ENCODE measurements at places on chromosomes 2 and 18. TPM values are rescaled to one million over a fixed set of nuclear protein-coding genes. Genes with fewer than 3 reads are reported as not detected.

- peak; percentile 25 for DNase-seq
Observed at GRCh38 chr2:45823723-45824206, 172.3 kb downstream of the PRKCE start.

The IL1R1 gene
- polyA plus RNA-seq: 122 TPM

DNA sequence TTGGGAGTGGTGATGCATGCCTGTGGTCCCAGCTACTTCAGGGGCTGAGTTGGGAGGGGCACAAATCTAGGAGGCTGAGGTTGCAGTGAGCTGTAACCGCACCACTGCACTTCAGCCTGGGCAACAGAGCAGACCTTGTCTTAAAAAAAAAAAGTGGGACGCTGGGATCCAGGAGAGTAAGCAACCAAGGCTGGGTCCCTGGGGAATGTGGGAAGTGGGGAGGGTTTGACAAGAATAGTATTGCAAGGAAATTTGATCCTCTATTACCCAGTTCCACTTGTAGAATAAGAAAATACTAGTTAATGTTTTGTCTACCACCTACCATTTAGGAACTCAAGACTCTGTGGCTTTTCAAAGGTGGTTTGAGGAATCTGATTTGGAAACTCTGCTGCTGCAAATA lies 21.1 kb upstream of the DYTN start:
- DNase-seq: no peak

- DNase-seq: no peak
Observed at GRCh38 chr2:149099298-149099697, 60.8 kb downstream of the LYPD6B start.

GRCh38 chr2:31302940-31303563 lies 69.1 kb downstream of the EHD3 start:
- no peak for DNase-seq

- DNase-seq: no peak
Observed at GRCh38 chr2:320561-320960, 32.7 kb upstream of the ALKAL2 start.

DNA sequence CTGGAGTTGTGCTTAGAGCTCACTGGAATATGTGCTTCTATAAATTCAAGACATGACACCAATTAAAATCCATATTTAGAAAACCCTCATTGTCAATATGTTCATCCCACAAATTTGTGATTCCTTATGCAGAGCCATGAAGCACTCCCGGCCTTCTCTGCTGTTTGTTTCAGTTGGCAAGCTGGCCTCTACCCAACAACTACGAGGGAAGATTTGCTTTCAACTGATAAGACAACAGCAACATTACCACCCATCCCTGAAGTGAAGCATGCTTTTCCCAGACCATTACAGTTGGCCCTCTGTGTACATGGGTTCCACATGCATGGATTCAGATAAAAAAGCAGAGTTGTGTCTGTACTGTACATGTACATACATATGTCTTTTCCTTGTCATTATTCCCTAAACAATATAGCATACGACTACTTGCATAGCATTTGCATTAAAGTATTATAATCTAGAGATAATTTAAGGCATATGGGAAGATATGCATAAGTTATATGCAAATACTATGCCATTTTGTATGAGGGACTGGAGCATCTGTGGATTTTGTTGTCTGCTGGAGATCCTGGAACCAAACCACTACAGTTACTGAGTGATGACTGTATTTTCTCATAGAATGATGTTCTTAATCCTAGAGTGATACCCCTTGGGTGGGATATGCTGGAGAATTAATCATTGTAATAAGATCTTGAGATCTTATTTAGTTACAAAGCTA lies 77.6 kb upstream of the MC2R start:
- no peak for DNase-seq

GRCh38 chr2:219218217-219218731 lies 484 bp downstream of the ABCB6 start:
- DNase-seq: peak; percentile 80

DNA sequence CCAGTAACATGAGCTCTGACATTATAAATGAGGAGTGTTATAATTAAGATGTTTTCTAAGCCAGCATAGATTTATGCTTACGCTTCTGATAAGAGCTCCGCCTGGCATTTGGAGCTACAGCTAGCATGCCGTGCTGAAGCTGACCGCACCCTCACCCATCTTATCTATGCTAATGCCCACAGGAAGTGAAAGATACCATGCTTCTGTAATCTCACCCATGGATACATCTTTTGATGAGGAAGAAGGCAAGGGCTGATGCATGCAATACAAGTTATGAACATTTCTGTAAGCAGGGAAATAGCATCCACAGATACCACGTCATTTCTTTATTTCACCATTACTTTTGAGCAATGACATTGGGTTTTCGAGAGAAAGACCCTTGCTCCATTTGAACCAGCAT lies 82.3 kb downstream of the ARL4C start:
- no peak for DNase-seq

DNA sequence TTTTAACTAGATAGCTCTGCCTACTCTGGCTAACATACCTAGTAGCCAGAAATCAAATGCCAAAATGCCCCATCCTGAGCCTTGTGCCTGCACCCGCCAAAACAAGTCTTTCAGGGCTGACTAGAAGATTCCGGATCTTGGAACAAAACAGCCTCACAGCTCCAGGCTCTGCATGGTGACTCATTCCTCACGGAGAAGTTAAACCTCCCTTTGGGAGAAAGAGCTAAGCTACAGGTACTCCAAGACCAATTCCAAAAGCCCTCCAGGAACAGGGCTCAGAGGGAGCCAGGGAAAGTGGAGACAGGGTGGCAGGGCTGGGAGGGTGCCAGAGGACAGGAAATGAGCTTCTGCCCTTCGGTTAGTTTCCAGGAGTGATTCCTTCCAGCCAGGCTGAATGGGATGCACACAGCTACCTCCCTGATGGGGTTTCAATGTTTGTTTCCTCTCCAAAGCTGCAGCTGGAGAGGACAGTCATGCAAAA lies 295.6 kb downstream of the TNS1 start:
- no peak for DNase-seq

GRCh38 chr2:3633089-3633981 lies 24.7 kb upstream of the ALLC start:
- DNase-seq: peak; percentile 71

DNA sequence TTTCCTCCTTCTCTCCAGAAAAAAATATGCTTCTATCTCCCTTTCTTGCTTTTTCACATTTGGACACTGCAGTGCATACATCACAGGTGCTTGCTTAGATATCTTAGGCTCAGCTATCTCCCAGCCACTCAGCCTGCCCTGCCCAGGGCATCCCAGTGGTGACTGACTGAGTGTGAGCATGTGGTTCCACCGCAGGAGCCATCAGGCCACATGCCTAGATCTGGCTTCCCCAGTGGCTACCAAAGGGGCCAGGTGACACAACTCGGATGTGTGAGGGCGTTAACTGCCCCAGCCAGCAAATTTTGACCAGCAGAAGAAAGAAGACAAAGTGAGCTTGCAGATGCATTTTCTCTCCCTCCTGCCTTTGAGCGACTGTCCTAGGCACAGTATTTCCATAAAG lies 25.5 kb downstream of the SP5 start:
- no peak for DNase-seq

DNA sequence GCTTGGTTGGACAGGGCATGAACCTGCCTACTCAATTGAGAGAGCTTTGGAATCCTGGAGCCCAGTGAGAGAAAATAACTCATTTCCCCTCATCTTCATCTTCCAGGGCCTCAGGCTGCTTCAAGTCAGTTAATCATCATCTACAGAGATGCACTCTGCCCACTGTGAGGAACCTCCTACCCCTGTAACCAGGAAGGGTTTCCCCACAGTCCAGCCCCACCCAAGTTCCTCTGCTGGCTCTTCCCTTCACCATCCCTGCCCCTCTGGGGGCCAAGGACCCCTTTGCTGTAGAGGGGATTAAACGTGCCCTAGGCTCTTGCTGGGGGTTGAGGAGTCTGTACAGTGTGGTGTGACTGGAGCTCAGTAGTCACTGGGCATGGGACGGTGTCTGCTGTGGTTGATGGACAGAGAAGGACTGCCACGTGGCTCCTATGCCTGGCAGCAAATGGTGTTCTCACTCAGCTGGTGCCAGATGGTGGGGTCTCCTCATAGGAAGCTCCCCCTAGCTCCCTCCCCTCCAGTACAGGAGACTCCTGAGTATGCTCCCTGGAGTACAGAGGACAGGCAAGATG lies 29.5 kb upstream of the LGALSL start:
- DNase-seq: no peak

- no peak for DNase-seq
Observed at GRCh38 chr2:48070415-48070814, 164.1 kb upstream of the FBXO11 start.

DNA sequence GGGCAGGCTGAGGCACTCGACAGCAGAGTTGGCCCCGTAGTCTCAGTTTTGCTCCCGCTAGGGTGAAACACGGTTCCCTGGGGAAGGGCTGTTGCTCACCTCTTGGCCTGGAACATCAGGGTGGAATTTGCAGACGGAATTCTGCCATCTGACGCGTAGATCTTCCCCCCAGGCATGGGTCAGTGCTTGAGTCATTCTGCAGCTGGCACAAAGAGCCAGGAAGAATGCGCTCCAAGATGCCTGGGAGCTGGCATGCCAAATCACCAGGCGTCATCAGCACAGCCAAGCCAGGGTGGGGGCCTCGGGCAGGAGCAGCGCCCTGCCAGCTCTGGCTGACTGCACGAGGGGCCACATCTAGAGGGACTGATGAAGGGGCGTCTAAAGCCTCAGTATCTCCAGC lies 42.7 kb downstream of the ODC1 start:
- peak; percentile 95 for DNase-seq

GRCh38 chr2:225637259-225637658 lies 237.7 kb downstream of the NYAP2 start:
- no peak for DNase-seq

DNA sequence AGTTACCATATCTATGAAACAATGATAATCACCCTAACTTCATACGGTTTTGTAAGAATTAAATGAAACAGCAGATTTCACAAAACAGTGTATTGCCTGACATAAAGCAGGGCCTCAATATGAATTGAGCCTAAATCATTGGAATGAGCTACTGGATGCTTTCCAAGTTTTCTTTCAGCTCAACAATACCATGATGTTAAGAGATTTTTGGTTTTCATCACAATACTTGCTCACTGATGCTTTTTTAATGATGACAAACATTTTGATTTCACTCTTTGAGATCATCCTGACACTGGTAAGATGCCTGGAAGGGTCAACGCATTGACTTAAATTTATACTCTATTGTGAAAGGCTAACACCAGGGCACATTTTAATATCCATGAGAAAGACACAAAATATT lies 377.5 kb downstream of the ZNF521 start:
- DNase-seq: no peak

GRCh38 chr2:170822290-170823087 lies 5.8 kb downstream of the GAD1 start:
- no peak for DNase-seq

DNA sequence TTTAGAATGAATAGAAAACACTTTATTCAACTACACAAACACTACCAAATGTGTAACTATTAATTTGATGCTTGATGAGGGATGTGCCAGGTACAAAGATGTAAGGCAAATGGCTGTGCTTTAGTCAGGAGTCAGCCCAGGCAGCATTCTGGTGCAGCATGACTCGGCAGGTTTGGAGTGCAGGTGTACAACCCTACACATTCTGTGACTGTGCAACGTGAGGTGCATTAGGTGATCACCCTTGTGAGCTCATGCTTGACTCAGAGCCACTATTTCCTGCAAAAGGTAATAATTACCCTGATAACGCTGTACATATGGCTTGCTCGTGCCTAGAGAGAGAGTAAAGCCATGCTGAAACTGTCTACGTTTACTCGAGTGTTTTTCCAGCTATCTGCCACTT lies 288.7 kb upstream of the DSEL start:
- DNase-seq: no peak

- no peak for DNase-seq
Observed at GRCh38 chr2:165305391-165306096, 66.3 kb downstream of the SCN2A start.

DNA sequence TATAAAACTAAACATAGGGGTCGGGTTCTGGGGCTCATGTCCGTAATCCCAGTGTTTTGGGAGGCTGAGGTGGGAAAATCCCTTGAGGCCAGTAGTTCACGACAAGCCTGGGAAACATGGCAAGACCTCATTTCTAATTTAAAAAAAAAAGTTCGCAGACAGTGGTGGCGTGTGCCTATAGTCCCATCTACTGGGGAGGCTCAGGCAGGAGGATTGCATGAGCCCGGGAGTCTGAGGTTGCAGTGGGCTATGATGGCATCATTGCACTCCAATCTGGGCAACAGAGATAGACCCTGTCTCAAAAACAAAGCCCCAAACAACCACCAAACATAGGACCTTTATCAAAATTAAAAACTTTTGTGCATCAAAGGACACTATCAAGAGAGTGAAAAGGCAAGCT lies 9.8 kb upstream of the HAAO start:
- no peak for DNase-seq

GRCh38 chr2:164511738-164512137 lies 109.5 kb downstream of the GRB14 start:
- no peak for DNase-seq

- no peak for DNase-seq
Observed at GRCh38 chr2:165818920-165819319, 24.9 kb upstream of the GALNT3 start.

The FOXI3 gene
- not detected for polyA plus RNA-seq

The NAB1 gene
- 29.9 TPM for polyA plus RNA-seq

The PROM2 gene
- 1.7 TPM for polyA plus RNA-seq

GRCh38 chr2:18600255-18600613 lies 10.9 kb upstream of the NT5C1B start:
- no peak for DNase-seq

- no peak for DNase-seq
Observed at GRCh38 chr2:73614105-73614504, 28.1 kb downstream of the NAT8 start.

The RAB11FIP5 gene
- polyA plus RNA-seq: 46.7 TPM

GRCh38 chr2:78913257-78913656 lies 112.2 kb upstream of the REG3G start:
- DNase-seq: no peak

The RNU2-63P gene
- not detected for polyA plus RNA-seq

The C2orf78 gene
- polyA plus RNA-seq: 0.08 TPM

GRCh38 chr18:5842653-5843052 lies 52.7 kb downstream of the TMEM200C start:
- DNase-seq: no peak

- no peak for DNase-seq
Observed at GRCh38 chr18:9092665-9093064, 9.8 kb upstream of the NDUFV2 start.

The VWC2L gene
- polyA plus RNA-seq: not detected

DNA sequence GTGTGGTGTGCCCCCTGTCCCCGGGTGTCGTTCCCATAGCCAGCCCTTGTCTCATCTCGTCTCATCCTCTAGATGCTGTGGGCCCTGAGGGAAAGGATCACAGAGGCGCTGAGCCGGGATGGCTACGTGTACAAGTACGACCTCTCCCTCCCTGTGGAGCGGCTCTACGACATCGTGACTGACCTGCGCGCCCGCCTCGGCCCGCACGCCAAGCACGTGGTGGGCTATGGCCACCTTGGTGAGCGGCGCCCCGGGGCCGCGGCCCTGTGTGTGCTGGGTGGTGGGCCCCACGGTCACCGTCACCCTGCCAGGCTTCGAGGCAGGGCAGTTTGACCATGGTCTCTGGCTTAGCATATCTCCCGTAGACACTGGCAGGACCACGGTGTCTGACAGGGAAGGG lies 20.8 kb upstream of the GAL3ST2 start:
- no peak for DNase-seq

The SCN9A gene
- 1.1 TPM for polyA plus RNA-seq
